ENCODE measurements at places on chromosomes 7 and 10.
A peak's percentile ranks its signal among the peaks of the same experiment; 100 is the strongest.

- no peak for DNase-seq
Observed at GRCh38 chr7:115352375-115352774, 430.5 kb downstream of the MDFIC start.

GRCh38 chr7:131188367-131189339, 139.0 kb upstream of the MKLN1 start:
- peak; percentile 99 for DNase-seq

DNA sequence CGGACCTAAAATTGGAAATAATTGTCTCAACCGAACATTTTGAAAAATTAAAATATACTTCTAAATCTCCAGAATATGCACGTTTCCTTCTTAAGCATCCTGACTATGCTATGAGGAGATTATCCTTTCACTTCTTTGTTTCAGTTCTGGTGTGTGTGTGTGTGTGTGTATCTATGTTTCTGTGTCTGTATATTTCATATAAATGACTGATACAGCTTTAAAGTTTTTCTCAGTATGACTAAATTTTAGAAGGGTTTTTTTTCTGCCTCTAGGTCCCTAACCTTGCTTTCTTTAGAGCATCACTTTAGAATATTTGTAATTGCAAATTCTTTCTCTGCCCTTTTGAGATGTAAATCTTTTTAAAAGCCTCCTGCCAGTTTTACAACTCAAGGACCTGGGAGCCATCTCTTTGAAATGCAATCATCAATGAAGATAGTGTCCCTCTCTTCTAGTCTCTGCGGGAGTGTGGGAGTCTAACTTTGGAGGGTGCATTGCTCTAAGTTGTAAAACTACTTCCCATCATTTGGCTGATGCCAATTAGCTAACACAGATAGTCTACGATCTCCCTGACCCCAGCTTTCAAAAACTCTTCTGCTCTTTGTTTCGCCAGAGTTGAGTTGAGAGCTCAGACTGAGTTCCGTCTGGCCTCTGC, 782.0 kb upstream of the ZWINT start:
- no peak for DNase-seq

GRCh38 chr10:43254199-43254730, 12.6 kb downstream of the RASGEF1A start:
- no peak for DNase-seq

DNA sequence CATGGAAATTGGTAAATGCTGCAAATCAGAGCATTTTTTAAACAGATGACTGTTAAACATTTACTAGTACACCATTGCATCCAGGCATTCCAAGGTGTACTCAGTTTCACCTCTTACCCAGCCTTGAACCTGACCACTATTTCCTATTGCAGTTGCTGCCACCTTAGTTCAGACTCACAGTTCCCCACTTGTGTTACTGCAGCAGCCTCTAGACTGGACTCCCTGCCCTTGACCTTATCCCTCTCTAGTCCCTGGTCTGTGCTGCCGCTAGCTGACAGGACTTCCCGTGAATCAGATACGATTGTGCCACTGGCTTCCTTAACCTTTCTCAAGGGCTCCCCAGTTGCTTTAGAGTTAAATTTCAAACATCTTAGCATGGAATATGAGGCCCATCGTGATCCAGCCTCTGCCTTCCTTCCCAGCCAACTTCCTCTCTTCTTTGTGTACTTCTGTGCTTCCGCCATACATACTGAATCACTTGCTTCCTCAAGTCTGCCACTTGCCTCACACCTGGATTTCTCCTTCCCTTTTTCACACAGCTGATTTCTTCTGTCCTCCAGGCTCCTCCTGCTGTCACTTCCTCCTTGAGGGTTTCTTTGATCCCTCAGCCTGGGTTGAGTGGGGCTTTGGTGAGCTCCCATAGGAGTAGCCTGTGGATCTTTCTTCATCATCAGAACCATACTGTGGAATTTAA, 118.7 kb upstream of the GJD4 start:
- DNase-seq: no peak

DNA sequence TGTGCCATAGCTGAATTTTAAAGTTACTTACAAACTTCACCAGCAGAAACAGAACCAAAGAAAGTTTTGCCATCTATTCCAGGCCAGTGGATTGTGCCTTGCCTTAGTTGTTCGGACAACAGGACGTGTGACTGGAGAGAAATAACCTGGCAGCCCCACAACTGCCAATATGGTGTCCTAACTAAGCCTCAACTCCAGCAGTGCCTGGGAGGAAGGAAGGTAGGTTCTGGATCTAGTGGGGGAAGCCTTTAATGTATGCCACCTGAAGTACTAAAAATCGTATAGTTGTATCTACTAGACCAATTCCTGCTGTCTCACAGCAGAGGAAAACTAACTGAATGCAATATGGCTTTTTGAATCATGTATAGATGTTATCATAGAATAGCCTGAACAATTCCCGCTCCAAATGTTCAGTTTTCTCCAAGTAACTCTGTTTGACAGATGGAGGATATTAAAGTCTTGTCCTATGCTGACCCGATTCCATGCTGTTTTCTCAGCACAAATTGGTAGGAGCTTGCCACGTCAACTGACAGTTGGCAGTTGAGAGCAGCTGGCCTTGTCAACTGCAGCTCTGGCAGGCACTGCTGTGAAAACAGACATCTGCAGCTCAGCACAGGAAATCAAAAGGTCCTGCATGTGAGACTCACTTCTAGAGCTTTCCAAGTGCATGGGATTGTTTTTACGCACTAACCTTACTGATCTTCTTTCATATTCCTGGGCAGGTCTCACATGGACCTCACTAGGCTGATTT, 84.5 kb upstream of the WNT16 start:
- DNase-seq: no peak

DNA sequence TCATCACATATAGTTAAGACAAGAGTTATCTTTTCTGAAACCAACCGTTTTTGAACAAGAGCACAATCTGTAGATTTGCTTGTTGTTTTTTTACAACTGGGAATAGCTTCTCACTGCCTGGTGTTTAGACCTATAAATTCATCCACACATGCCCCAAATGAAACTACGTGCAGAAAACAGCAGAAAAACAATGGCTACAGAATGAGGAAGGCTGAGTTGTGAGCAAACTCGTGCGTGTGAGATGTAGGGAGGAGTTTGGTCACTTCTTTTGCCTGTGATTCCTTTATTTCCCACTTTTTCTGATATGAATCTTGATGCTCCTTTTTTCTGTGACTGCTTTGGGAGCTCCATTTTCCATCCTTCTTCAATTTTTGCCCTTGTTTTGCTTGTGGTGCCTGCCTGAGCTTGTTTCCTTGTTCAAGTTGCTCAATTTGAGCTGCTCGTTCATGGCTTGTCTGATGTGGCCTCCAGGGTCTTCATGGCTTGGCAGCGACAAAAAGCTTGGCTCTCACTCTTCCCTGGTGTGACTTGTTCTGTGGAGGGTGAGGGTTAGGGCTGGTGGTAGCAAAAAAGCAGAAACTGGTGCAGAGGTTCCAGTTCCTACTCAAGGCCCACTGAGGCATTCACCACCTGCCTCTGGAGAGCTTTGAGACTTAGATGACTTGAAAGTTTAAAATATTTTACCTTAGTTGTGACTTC, 76.9 kb downstream of the ZNF365 start:
- DNase-seq: no peak
